Stimulated activated CD8-positive, alpha-beta memory T cell treated with anti-CD3 and anti-CD28 coated beads, Interleukin-15, amount 100 ng/mL, for 1 hour (primary cell): ENCODE measurements at places on chromosomes 3 and 15.

DNA sequence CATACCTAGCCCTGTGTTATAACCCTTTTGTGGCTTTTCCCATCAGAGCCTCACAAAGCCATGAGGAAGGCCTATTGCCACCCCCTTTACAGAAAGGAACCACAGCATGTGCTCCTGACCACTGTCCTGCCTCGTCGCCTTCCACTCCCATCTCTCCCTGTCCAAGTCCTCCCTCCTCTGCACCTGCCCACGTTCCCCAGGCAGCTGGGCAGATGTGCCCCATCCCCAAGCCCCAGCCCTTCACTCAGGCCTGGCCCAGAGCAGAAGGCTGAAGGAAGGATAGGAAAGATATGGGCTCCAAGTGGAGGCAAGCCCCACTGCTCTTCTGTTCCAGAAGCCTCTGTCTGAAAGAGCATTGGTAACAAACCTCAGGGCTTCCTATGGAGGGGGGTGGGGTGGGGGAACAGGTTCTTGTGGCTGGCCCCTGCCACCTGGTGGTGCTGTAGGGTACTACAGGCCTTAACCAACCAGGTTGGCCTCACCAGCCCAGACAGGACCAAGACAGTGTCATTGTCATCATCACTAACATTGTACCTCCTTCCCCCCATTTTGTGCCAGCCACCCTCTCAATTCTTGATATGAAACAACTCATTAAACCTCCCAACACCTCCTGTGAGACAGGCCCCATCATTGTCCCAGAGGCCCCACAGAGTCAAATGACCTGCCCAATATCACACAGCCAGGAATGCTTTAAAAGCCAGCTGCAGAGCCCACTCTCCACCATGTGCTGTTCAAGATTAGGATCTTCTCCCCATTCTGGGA is 10.0 kb downstream of the POC1A start:
- peak; percentile 83 for DNase-seq

DNA sequence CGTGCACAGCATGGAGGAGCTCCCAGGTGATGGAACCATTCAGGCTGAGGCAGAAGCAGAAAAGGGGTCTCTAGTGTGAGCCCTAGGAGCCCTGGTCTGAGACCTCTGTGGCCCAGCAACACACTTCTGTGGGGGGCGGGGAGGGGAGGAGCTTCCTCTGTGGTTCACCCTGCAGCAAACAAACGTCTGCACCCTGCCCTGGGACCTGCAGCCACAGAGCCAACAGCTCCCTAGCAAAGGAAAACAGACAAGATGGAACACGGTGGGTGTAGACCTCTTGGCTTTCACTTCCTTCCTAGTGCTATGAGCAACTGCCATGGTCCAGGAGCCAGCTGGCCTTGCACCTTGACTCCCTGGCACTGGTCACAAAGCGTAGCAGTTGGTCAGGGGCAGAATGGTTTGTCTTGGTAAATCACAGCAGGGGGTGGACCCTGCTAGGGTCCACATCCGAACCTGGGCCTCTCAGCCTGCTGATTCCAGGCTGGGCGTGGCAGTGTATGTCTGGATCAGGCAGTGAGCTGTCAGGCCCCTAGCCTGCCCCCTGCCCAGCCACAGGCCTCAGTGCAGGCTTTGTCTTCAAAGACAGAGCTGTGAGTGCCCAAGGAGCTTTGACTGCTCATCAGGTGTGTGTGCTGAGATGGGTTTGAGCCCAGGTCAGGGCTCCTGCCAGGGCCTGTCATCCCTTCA is 6.7 kb downstream of the AMIGO3 start:
- no peak for DNase-seq

- no peak for DNase-seq
Measured at GRCh38 chr3:166607933-166608521, 770.8 kb upstream of the BCHE start.

GRCh38 chr3:115943579-115943978 is 320.3 kb downstream of the GAP43 start:
- no peak for DNase-seq

GRCh38 chr15:39979606-39980005 is 45.7 kb downstream of the EIF2AK4 start:
- DNase-seq: no peak

GRCh38 chr3:121490161-121490560 is 55.6 kb downstream of the POLQ start:
- no peak for DNase-seq

- no peak for DNase-seq
Measured at GRCh38 chr3:63438826-63439371, 160.8 kb downstream of the SYNPR start.

- DNase-seq: no peak
Measured at GRCh38 chr3:157523814-157524213, 20.6 kb upstream of the VEPH1 start.

- peak; percentile 6 for DNase-seq
Measured at GRCh38 chr3:124834723-124835718, 52.1 kb downstream of the ITGB5 start.

DNA sequence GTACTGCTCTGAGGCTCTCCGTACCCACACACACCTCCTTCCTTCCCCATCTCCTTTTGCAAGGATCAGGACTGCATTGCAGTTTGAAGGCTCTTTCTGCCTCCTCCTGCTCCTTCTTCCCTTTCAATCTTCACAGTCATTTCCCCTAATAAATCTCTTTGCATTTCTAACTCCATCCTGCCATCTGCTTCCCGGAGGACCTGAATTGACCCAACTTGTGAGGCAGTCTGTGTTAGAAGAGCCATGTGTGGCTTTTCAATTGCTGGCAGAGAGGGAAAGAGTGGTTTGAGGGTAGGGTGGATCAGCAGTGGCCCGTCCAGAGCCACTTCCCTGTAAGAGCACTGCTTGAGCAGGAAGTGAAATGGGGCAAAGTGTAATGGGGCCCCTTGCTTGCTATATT is 35.8 kb downstream of the ANAPC13 start:
- no peak for DNase-seq

DNA sequence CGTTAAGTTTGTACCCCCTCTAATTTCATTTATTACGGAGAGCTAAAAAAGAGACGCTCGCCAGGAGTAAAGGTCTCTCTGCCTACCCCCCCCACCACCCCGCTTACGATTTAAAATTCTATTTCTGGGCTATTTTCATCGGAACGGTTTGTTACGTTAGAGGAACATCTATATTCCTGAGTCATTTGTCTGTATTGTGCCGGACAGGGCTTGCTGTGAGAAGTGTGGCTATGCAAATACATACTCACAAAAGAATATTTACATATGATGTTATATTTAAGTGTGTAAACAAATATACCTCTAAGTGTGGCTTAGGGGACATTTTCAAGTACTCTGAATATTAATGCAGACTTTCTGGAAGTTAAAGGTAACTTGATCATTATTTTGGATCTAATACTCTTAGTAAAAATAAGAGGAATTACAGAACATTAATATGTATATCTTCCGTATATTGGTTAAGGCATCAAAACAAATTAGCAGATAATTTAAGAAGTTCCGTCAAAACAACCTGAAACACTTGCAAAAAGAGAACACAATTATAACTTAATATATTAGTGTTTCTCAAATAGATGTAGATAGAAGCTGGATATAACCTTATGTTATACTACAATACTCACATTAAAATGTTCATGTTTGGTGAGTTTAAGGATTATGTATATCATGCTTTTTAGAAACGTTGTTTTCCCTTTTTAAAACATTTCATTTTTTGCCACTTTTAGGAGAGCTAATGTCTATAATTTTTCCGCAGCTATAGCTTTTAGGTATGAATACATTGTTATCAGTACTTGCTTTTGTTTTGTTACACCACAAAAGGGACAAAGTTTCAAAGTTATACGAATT is 1.6 kb upstream of the SHOX2 start:
- DNase-seq: no peak

- no peak for DNase-seq
Measured at GRCh38 chr3:32614956-32615355, 44.3 kb upstream of the DYNC1LI1 start.

DNA sequence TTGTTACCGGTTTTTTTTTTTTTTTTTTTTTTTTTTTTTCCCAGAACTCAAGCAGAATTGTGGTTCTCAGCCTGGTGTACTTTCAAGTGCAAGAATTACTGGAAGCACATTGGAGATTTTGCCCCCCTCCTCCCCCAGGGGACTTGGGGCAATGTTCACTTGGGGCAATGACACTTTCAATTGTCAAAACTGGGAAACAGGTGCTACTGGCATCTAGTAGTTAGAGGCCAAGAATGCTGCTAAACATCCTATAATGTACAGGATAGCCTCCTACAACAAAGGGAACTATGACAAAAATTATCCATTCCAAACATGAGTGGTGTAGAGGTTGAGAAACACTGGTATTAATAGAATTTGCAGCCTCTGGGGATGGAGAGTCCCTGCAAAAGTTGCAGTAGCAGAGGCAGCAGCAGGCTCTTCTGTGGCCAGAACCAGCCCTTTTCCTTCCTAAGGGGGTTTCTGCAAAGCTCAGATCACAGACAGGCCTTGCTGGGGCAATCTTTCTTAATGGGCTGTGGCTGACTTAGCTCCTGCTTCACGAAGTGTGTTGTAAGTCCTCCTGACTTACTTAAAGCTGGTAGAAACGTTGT is 144.3 kb upstream of the MRPS22 start:
- DNase-seq: no peak

DNA sequence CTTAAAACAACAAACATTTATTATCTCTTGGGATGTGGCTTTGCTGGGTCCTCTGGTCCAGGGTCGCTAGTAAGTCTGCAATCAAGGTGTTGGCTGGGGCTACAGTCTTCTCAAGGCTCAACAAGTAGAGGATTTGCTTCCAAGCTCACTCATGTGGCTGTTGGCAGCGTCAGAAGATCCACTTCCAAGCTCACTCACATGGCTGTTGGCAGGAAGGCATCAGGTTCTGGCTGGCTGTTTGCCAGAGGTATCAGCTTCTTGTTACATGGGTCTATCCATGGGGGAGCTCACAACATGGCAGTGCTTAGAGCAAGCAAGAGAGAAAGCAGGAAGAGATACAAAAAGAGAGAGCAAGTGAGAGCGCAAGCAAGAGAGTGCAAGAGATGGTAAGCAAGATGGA is 15.0 kb upstream of the BNC1 start:
- no peak for DNase-seq

DNA sequence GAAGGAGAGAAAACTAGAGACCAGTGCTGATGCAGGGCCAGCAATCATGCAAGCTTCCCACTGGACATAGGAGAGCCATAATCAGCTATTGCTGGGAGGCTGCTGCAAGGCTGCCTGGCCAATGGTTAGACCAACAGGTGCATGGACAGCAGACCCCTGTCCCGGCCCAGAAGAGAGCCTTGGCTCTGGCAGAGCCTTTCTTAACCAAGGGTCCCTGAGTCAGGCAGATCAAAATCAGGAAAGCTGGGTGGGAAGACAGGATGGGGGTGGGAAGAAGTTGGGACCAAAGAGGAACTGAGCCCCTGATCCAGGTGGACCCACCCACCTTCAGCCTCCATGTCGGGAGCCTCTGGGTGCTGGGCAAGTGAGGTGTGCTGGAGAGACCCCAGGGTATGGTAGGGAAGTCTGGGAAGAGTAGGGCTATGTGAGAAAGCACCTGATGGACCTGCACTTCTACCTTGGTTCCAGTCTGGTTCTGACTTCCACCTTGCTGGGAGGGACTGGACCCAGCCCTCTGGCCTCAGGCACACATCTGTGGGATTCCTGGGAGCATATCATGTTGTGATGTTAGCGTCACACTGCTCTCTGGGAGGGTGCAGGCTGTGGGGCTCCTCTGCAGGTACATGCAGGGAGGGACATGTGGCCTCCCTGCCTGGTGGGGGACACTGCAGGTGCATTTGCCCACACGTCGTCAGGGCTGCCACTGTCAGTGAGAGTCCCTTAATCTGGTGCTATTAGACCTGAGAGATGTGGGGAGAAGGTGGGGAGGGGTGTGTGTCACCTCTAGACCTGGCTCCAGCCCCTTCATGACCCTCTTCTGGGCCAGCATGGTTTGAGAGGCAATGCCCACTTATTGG is 24.7 kb downstream of the KY start:
- DNase-seq: no peak

GRCh38 chr15:34813446-34814190 is 18.3 kb upstream of the ACTC1 start:
- DNase-seq: no peak

GRCh38 chr3:187292631-187293515 is 1.3 kb upstream of the MASP1 start:
- DNase-seq: no peak

DNA sequence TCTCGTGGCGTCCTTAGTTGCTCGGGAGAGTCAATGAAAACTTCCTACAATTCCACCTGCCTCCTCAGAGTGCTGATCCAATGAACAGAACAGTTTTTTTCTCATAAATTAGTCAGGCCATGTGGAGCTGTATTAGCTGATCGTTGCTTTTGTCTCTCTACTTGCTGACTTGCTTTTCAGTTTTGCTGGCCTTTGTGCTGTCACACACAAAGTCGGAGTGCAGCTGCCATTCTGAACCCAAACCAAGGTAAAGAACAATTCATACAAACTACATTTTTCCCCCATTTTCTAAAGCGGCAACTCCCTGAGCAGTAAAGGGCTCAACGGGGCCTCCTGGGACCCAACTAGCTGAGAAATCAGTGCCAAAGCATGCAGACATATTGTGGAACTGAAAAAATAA is 43.1 kb downstream of the MEIS2 start:
- no peak for DNase-seq

DNA sequence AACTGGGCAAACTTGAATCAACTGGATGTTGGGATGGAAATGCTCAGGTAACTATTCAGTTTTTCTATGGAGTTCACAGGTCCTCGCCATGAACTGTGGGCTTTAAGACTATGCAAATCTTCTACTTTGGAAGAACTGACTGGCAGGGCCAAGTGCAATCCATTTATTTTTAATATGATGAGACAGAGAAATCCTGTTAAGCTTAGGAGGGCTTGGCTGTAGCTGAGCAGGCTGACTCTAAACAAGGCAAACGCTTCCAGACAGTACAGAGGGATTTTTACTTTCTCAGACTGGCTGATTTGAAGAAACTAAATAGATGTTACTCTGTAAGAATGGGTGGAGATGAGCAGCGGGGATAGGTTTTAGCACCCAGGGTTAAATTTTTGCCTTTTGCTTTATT is 194.2 kb upstream of the ICE2 start:
- no peak for DNase-seq

DNA sequence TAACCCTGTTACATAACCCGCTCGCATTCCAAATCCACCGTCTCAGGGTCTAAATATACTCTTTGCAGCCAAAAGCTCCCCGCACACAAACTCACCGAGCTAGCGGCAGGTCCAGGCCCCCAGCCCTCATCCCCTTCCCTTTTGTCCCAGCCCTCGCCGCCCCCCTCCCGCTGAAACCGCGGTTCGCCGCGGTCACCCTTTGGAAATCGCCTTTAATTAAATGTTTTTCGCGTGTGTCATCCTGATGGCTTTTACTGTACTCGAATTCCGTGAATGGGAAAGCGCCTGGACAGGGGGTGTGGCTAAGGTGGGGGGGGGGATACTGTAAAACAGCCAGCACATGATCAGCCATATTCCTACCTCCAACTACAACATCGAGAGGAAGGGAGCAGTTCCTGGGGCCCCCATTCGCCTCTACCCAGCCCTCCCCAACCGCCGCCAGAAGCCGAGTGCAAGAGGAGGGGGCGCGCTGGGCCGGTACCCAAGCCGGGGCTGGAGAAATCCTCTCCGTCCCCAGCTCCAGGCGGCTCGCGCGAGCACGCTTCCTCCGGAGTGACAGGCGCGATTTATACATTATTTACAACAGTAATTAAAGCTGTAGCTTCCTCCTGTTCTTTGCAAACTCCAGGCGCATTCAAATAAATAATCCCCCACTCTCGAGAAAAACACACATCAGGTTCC is 1.7 kb downstream of the RORA start:
- DNase-seq: no peak

- DNase-seq: no peak
Measured at GRCh38 chr15:73709686-73710085, 25.5 kb downstream of the CD276 start.

- no peak for DNase-seq
Measured at GRCh38 chr3:158568784-158569183, 2.2 kb upstream of the MLF1 start.

- DNase-seq: no peak
Measured at GRCh38 chr15:60710656-60711055, 231.7 kb upstream of the ICE2 start.
